T-cell (primary cell): ENCODE measurements at places on chromosomes 5 and 9.

- DNase-seq, result no peak
Measured at GRCh38 chr5:18605186-18605585, 970.9 kb downstream of the TAF11L14 start.

GRCh38 chr9:88754886-88755285 is 219.9 kb downstream of the NXNL2 start:
- no peak for DNase-seq

GRCh38 chr9:28820741-28821140 is 1247.5 kb upstream of the C9orf72 start:
- no peak for DNase-seq

DNA sequence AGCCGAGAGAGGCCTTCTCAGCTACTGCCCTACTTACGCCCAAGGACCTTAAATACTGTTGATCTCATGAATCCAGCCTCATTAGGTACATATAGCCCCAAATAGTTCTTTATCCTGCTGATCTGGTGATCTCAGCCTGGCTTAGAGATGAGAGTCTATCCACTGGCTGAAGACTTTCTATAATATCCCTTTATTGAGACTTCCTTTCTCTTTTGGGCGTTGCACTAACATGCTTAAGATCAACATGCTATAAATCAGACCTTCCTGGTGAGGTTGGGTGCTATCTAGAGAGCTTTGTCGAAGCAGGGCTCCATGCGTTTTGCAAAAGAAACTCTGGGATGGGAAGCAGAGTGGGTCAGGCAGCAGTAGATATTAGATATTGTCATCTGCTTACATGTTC is 44.0 kb upstream of the AGXT2 start:
- no peak for DNase-seq

DNA sequence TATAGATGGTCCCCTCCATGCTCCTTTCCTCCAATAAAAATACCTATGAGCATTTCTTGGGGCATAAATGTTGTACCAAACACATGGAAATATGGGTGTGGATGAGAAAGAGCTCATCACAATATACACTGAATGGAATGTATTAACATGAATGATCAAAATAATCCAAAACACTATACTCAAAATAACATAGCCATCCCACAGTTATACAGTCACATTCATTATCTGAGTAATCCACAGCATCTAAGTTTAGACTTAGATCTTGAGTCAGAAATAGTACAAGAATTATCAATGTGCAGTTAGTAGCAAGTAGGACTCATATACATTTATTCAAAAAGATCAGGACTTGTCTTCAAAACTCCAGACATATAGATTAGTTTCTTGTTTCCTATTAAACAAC is 175.2 kb upstream of the NREP start:
- DNase-seq, result no peak

DNA sequence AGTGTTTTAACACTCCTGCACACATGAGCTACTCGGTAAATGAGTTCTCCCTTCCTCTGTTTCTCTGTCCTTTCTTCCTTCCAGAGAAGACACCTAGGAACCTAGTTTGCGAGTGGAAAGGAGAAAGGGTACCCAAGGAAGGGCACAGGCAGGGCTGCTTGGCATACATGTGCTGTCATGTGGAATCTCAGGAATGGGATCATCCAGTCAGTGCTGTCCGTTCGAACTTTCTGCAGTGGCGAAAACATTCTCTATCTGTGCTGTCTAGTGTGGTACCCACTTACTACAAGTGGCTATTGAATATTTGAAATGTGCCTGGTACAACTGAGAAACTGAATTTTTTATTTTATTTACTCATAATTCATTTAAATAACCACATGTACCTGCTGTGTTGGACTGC is 28.0 kb downstream of the NLN start:
- no peak for DNase-seq
